ENCODE measurements at places on chromosomes 16 and 17.

DNA sequence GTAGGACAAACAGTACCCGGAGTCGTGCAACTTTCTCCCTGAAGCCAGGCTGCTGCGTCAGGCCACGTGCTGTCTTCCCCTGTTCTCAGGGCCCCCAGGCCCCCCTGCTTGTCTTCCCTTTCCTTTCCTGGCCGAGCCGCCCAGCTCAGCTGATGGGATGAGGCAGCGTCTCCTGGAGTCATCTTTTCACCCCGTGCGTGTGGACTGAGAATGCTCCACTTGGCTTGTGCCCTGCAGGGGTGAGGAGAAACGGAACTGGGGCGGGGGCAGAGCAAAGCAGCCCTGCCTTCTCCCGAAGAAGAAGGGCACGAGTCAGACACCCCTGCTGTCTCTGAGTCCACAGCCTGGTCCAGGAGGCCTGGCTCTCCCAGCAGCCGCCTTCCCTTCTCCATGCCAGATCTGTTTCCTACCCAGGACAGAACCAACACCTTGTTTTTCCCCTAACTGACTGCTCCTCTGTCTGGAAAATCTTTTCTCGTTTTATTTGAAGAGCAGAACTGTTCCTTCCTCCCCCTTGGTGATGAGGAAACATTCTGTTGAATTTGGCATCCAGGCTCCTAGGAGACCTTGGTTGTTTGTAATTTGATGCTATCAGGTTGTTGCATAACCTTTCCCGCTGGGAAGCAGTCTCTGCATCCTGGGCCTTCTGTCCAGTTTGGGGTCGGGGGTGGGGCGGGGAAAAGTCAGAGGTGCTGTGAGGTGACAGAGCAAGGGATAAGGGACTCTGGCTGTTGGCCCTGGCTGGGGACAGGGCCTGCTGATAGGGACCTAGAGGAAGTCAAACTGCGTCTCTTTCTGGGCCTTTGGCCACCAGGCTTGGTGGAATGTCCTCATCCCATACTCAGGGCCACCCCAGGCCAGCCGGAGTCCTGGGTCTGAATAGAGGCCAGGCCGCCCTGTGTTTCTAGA lies 78.8 kb downstream of the WIPI1 start:
- DNase-seq: no peak

GRCh38 chr17:80947200-80947940 lies 44.3 kb upstream of the CHMP6 start:
- DNase-seq: no peak

GRCh38 chr17:29624586-29624985 lies 1.9 kb upstream of the CORO6 start:
- no peak for DNase-seq

DNA sequence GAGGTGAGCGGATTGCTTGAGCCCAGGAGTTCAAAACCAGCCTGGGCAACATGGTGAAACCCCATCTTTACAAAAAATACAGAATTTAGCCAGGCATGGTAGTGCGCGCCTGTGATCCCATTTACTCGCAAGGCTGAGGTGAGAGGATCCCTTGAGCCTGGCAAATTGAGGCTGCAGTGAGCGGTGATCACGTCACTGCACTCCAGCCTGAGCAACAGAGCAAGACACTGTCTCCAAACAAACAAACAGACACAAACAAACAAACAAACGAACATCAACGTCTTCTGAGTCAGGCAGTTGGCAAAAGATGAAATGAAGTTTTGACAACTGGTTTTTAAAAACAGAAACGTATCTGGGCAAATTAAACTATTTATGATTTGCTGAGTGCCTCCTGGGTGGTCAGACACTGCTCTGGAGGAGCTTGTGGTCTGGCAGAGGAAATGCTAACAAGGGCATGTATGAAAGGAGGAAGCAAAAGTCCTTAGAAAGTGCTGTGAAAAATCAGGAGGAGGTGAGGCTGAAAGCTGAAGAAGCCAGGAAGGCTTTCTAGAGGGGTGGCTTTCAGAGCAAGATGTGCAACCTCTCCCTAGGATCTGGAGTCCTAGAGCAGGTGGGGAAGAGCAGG lies 10.2 kb upstream of the KRT20 start:
- no peak for DNase-seq

DNA sequence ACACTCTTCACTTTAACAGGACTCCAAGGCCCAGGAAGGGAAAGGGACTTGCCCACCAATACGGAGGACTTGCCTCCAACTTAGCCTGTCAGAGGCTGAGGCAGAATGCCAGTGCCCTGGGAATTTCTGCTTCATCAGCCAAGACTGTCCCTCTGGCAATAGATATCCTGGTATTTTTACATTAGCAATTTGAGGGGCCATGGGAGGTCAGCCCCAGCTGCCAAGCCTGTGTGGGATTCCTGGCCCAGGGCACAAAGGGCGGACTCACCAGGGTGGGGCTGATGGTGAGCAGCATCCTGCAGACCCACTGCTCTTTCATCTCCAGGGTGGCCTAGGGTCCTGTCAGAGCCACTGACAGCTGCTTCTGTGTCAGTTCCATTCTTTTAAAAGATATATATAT lies 78.3 kb upstream of the CIBAR2 start:
- DNase-seq: no peak

DNA sequence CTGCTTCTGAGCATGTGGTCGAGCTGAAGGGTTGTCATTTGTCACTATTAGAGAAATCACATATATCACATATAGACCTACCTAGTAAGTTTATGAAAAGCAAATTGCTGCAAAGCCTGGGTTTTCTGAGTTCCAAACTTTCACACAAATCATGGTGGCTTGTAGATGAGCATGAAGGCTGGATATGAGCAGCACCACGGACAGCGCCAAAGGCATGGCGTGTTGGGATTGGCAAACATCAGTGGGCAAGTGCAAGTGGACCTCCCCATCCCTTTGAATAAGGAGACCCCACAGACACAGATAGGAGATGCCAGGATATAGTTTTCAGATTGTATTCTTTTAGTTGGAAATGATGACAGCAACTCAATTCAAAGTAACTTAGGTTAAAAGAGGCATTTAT lies 77.6 kb upstream of the CACNG3 start:
- DNase-seq: peak; percentile 4

DNA sequence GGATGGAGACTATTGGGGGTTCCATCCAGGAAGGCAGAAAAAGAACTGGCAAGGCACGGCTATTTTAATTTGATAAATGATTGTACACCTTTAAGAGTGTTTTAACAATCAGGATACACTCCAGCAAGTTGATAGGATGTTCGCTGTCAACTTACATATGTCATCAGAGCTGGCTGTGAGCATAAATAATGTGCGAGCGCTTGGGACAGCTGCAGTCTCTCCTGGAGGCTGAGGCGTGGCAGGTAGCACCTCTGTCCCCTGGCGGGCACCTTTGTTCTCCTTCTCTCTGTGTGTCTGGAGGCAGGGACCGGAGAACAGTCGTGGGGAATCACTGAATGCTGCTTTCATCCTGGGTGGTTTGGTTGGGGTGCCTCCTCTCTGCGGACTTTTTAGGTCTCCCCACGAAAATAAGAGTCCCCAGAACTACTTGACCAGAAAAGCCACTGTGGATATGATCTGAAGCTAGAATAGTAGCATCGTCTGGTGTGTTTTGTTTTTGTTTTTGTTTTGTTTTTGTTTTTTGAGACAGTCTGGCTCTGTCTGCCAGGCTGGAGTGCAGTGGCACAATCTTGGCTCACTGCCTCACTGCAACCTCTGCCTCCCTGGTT lies 9.4 kb downstream of the BAHCC1 start:
- DNase-seq: no peak

DNA sequence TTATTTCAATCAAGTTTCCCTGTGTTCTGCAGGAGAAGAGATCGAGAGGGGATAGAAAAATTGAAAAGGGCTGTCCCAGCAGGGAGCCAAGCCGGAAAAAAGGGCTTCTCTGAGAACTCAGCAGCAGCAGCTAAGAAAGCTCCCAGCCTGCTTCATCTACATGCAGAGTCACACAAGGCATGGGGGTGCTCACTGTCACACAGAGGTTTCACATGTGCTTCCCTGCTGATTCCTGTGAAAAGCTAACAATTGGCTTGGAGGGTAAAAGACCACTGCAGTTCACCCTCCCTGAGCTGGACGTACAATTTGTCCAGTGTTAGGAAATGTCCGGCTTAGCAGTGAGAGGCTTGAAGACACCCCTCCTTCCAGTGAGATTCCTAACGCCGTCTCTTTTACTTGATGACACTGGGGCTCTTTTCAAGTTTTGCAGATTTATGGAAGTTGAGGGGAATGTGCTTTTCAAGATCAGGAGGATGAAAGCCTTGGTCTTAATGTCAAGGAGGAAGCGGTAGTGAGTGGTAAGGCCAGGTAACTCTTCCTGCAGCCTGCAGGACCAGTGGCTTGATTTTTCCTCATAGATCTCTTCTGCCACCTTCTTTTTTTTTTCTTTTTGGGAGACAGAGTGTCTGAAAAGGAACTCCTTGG lies 85.6 kb downstream of the WNT3 start:
- DNase-seq: no peak

DNA sequence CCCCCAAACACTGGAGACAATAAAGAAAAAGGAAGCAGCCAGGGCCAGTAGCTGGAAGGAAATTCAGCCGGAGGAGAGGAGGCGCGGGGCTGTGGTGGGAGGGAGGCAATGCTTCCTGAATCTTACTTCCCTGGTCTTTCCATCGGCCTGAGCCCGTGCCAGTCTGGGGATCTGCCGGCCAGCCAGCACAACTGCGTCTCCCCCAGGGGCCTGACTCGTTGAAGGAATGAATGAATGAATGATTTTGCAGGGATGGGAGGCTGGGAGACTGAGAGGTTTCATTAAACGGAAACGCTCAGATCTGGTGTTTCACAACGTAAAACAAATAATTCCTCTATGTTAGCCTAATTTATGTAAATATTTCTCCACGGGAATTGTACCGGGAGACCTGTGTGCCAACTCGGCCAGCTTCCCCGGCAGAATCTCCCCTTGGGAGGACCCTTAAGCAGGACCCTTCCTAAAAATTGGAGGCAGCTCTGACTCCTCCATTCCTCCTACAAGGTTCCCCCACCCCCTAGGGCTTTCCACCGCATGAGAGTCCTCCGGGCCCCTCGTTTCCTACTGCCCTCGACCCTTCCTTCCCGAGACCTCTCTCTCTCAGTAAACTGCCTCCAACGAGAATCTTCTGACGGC lies 1.3 kb upstream of the BAIAP2 start:
- DNase-seq: no peak

DNA sequence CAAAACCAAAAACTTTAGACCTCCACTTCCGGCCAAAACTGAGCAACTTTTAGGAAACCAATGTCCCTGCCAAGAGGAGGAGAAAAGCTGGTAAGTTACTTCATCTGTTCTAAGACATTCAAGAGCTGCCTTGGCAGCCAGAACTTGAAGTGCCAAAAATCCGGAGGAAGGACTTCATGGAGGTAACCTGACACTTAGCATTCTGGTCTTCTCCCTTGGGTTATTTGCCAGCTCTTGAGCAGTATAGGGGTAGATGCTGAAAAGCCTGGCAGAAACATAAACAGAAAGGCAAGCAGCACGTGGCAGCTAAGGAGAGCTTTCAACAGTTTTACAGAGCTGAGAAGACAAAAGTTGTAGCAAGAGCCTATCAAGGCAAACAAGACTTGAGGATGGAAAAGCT lies 53.2 kb downstream of the CDYL2 start:
- no peak for DNase-seq

DNA sequence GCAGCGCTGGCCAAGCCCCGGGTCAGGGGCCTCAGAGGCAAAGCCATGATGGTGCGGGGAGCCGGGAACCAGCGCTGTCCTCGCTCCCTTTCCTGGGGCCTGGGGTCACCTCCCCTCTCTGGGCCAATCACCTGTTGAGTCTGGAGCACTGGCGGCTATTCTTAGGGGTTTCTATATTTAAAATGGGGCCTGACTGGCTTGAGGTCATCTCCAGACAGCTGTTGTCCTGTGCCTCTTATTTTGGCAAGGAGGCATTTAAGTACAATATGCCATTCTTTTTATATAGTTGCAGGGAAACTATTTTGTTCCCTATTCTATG lies at the start of gene COX6A2:
TSS of gene COX6A2 (minus strand) at position 82 of the 319 bp plus-strand sequence. CDS start at position 47, 35 bp downstream.
- no peak for DNase-seq

DNA sequence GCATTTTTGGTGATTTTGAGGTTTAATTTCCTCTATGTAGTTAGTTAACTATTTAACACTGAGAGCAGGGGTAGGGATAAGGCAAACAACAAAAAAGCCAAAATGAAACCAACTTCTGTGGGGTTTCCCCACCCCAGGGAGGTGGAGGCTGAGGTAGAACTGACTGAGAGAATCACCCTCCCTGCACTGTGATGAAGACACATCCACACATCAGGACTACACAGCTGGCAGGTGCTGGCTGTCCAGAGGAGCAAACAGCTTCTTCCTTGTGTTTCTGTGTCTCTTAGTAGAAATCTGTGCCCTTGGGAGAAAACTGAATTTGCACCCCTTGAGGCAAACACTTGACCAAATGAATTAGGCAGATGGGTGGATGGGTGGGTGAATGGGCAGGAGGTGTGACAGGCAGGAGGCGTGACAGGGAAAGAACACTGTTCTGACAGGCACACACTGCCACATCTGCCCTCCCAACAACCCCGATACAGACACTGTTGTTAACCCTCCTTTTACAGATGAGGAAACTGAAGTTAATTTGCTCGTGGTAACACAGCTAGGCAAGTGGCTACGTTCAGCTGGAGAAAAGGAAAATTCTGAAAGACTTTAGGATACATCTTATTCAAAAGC lies 62.9 kb upstream of the AMZ2 start:
- DNase-seq: peak; percentile 49

DNA sequence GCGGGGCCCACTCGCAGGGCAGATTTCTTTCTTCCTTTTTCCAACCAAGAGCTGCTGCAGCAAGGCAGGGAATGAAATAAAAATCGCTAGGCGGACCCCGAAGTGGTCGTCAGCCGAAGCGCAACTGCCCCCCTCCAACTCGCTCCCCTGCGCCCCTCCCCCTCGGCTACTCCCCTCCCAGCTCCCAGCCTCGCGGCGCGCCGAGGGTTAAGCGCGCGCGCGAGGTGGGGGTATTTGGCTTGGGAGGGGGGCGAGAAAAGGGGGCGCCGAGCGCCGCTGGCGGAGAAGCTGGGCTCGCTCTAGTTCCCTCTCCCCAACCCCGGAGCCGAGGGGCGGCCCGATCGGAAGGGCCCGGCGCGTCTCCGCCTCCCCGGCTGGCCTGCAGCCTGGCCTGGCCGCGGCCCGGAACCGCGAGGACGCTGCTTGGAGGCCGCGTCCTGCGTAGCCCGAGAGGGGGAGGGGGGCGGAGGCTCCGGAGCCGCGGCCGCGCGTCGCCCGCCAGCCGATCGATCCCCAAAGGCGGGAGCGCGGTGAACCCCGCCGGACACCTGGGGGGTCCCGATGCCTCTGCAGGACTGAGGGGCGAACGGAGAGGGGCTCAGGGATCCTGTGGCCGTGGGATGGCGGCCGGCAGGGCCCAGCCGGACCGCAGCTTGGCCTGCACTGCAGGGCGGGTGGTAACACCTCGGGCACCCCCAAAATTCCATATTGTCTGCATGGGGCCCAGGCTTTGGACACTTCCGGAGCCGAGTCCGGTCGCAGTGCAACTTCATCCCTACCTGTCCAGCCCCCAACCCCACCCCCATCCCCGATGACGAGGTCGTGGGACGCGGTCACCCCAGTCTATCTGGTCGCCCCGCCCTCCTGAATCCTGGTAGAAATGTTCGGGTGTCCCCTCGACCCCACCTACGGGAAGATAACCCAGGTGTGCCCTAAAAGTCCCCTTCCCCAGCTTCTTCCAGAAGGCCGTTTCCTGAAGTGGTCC lies 4.9 kb upstream of the CBX4 start:
- DNase-seq: no peak

- no peak for DNase-seq
Observed at GRCh38 chr17:50699410-50699809, 8.3 kb downstream of the ANKRD40 start.

GRCh38 chr17:10337136-10337535 lies 35.7 kb downstream of the MYH13 start:
- DNase-seq: no peak

All from activated gamma-delta T cell treated with Interleukin-2 at 50 U/mL for 16 hours (primary cell).